Activated CD8-positive, alpha-beta memory T cell treated with anti-CD3 and anti-CD28 coated beads for 48 hours (primary cell): ENCODE measurements at places on chromosomes 4 and X.

DNA sequence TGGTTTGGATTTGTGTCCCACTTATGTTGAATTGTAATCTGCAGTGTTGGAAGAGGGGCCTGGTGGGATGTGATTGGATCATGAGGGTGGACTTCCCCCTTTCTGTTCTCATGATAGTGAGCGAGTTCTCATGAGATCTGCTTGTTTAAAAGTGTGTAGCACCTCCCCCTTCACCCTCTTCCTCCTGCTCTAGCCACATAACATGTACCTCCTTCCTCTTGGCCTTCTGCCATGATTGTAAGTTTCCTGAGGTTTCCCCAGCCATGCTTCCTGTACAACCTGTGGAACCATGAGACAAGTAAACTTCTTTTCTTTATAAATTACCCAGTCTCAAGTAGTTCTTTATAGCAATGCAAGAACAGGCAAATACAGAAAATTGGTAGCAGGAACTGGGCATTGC is 138.7 kb downstream of the INPP4B start:
- no peak for DNase-seq

GRCh38 chr4:37836838-37837440 is 10.5 kb downstream of the PGM2 start:
- no peak for DNase-seq

GRCh38 chr4:52585379-52585778 is 73.7 kb downstream of the USP46 start:
- no peak for DNase-seq

- no peak for DNase-seq
Measured at GRCh38 chr4:119559044-119559647, 69.5 kb downstream of the PDE5A start.

- no peak for DNase-seq
Measured at GRCh38 chr4:100889401-100889800, 371.6 kb upstream of the EMCN start.

DNA sequence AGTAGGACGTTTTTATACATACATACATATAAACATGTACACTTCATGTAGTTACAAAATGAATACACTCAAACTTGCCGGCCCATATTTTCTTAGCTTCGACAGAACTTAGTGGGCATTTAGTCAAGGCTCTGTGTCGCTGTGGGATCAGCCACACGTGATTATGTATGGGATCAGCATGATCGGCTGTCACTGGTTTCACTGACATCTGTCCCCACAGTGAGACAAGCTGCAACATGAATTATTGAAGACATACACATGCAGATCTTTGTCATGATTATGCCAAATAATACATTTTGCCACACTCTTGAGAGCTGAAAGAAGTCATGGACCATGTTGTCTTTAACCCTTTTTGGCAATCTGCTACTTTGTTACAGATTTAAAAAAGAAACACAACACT is 38.2 kb upstream of the NAA11 start:
- no peak for DNase-seq

GRCh38 chr4:121685257-121685656 is 11.5 kb downstream of the ANXA5 start:
- no peak for DNase-seq

GRCh38 chr4:153020457-153020856 is 84.3 kb downstream of the FHDC1 start:
- no peak for DNase-seq

DNA sequence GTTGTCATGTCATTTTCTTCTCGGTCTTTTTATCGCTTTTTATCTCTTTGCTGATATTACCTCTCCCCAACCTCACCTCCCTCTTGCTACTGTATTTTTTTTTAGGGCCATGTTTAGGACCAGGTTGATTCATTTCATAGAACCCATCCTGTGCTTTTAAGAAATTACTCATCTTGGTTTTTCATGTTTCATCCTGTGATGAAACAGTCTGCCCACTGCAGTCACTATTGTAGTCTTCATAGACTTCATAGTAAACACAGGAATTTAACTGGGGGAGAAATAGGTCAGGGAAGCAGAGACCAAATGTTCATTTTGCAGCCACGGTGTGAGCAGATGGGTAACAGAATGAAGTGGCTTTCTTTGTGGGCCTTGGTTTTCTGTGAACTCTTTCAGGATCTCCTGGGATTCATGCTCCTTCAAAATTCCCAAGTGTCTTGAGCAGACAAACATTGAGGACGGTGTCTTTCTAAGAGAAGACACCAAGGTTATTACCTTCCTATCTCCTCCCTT is 161.8 kb downstream of the NAA11 start:
- DNase-seq: no peak

DNA sequence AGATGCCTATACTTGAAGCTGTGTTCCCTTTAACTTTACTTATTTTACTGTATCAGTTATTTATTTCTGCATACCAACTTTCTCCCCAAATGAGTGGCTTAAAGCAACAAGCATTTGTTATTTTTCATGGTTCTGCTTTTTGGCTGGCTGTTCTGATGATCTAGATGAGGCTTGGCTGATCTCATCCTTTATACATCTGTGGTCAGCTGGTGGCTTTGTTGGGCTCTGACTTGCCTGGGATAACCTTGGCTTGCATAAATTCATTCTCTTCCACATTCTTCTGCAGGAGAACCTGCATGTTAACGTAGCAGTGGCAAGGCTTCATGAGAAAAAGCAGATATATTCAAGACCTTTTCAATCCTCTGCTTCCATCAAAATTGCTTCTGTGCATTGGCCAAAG is 1317.6 kb downstream of the ADGRL3 start:
- DNase-seq: no peak

- no peak for DNase-seq
Measured at GRCh38 chr4:13537832-13538177, 6.5 kb downstream of the NKX3-2 start.

- no peak for DNase-seq
Measured at GRCh38 chrX:68832101-68832416, 3.2 kb downstream of the EFNB1 start.

DNA sequence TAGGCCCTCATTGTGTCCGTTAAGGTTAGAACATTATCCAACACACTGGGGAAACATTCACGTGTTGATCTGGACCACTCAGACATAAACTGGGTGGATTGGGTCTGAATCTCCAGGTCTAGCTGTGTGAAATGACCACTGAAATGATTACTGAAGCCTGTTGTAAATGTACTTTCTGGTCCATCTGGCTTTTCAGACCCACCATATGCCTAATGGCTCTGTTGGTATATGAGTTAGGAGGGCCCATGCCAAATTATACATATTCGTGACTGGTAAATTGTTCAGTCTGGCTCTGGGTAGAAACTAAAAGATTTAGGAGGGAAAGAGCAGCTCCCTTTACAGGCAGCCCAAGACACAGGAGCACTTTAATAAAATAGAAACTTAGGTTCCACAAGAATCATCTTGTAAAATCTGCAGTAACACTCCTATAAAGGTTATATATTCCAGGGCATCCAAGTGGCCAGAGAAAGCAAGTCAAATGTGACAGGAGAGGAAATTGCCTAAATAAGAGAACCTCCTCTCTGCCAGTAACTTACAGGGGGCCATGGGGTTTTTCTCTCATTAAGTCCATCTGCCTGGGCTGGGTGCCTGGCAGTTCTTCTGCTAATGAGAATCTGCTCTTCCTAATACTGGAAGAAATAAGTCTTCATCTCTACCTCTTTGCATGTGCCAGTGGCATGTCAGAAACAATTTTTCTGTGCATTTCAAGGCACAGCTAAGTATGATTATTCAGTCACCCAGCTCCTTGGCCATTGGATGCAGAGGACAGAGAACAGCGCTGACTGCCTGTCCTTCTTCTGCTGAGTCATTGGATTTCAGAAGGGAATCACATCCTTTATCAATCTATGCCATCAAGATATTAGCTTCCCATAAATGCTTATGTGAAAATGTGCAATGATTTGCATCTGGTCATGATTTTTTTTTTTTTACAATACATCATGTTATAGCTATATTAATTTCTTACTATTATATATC is 112.6 kb downstream of the GLRA2 start:
- DNase-seq: no peak

DNA sequence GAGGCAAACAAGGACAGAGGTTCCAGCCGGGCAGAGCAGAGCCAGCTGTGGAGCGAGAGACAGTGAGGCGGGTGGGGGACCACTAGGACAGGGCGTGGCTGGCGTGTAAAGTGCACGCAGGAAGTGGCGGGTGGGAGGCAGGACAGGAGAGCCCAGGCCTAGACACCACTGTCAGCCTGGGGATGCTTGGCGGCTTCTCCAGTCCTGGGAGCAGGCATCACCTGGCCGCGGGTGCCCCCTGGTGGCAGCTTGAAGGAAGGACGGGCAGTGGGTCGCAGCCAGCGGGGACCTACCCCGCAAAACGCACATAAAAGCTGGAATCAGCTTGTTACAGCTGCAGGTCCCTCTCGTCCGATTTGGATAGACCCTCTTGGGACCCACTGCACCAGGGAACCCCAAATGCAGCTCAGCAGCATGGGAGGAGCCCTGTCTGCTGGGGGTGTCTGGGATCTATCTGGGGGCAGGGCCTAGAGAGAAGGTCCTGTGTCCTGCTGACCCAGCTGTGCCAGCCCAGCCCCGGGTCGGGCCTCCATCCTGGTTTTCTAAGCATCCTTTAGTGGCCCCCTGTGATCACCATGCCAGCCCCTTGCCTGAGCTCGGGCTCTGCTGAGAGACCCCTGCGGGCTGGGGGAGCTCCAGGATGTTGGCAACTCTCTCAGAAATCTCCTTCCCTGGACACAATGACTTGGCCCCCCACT is 57.7 kb downstream of the WFS1 start:
- DNase-seq: peak; percentile 60

- DNase-seq: no peak
Measured at GRCh38 chrX:70231666-70232065, 2.8 kb upstream of the AWAT1 start.

DNA sequence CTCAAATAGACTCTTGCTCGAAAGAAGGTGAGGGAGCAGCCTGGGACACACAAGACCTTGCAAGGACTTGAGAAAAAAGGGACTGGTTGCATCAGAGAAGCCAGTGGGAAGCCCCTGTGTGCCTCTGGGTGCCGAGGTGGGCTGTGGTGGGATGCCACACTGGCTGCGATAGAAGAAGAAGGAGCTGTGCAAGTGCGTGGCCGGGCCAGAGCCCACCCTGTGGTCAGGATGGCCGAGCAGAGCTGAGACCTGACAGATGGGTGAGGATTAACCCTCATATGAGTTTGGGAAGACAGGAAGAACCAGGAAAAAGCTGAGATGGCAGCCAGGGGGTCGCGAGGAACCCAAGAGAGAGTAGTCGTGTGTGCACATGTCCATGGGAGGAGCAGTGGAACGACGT is 44.6 kb upstream of the HGFAC start:
- no peak for DNase-seq

- no peak for DNase-seq
Measured at GRCh38 chrX:153681175-153681574, 6.6 kb upstream of the SLC6A8 start.

DNA sequence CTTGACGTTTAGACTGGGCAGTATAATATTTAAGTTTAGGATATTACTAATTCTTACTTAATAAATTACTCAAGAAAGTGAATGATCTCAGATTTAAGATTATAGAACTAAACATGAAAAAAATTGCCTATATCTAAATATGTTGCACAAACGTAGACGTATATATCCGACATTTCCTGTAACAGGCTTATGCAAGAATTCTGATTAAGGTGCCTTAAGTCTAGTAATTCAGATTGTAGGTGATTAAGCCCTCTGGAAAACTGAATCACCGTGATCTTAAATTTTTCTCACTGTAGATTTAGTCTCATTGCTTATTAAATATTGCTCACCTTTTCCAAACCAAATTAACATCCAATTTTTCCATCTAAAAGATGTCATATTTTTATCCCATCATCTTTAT is 24.0 kb downstream of the ATXN3L start:
- no peak for DNase-seq

DNA sequence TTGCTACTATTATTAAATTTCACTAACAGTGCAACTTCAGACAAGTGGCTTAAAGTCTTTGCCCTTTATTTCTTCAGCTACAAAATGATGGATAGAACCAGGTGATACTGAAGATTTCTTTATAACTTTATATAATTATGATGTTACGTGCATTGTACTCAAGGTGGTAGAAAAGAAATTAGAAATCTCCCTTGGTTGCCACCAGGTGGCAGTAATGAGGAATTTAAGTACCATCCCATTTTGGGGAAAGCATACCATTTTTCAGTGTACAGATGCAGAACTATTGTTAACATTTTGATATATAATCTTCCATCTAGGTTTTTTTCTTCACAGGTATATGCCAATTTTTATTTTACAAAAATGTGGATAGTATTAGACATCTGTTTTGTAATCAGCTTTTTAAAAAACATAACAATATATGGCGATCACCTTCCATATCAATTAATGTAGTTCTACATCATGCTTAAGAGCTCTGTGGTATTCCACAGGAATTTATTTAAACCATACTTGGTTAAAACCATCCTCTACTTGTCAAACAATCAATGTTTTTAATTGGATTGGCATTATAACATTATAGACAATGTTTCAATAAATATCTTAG is 37.7 kb upstream of the RAB33B start:
- DNase-seq: no peak

- no peak for DNase-seq
Measured at GRCh38 chr4:105630670-105631655, 77.5 kb downstream of the INTS12 start.

DNA sequence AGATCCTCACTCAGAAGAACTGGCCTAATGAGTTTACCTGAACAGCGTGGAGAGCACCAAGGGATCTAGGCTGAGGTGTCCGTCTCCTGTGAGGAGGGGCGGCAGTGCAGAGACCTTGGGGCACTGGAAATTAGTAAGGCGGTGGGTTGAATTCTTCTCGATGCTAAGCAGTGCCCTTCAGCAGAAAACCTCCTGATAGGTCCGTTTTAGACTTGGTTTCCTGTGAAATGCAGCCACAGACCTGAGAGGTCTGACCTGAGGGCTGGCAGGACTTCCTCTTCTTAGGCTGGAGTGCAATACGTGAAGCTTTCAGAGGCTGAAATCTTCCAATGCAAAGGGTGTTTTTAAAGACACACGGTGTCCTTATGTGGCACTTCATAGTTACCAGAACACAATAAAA is at the start of gene CLNK:
Gene CLNK, minus strand, starts transcription at position 138 of the 400 bp plus-strand sequence. CDS start 16,899 bp downstream, outside the sequence.
- DNase-seq: no peak

GRCh38 chr4:141331534-141332358 is 111.1 kb downstream of the ZNF330 start:
- no peak for DNase-seq

DNA sequence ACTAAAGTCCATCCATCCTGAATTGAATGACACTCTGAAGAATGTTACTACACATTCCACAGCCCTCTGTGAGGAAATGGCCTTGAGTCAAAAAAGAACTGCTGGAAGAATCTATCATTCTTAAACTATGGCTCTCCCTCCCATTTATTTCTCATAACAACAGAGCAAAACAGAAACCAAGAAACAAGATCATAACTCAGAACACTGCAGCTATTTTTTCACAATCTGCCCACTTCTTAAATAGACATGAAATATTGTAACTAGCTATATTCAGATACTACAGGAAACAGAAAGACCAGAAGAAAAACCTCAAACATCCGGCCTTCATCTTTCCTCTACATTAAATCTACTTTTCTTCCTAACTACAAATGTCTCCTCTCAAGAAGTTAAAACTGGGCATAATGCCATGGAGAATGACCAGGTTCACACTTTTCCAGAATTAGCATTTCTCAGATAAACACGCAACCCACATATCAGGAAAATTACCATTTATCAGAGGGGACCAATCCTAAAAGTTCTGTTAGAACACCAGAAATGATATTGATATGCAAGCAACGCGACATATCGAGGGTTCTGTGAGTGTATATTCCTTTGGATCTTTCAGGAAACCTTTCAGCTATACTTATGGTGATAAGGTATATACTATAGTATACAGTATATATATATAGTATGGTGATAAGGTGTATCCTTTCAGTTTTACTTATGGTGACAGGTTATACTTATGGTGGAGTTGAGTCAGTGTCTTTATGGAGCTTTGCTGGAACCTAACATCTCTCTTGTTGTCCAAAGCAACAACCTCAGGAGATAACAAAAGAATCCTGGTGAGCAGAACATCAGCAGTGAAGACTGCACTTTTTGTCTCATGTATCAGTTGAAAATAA is 60.4 kb upstream of the IRF2 start:
- no peak for DNase-seq
